ENCODE measurements at places on chromosomes 5 and 9.

- DNase-seq = no peak
Measured at GRCh38 chr5:156476678-156477077, 149.7 kb downstream of the SGCD start.

DNA sequence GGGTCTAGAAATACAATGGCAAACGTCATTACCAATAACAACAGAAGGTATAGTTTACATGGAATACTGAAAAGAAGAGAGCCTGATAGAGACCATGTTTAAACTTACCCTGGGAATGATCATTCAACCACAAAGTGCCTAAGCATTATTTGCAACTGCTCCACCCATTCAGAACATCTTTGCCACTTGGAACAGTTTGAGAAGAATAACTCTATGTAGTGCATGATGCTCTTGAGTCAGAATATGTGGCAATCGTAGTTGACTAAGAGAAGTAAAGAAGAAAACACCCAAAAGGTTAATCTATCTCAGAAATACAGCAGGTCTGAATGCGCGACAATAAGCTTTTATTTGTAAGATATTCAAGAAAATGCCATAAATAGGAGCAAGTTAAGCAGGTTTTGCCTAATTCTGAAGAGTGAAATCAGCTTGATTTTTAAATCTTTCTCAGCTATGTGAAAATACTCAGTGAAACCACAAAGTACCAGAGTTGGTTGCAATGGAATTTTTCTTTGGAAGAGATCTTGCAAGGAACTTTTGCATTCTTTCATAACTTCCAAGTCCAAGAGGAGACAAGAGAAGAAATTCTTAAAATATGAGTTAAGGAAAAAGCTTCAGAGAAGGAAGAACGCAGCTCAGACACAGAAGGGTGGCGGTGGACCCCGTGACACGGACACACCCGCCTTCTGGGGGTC is 64.3 kb downstream of the HABP4 start:
- DNase-seq = no peak

GRCh38 chr9:38110476-38110875 is 41.4 kb upstream of the SHB start:
- no peak for DNase-seq

DNA sequence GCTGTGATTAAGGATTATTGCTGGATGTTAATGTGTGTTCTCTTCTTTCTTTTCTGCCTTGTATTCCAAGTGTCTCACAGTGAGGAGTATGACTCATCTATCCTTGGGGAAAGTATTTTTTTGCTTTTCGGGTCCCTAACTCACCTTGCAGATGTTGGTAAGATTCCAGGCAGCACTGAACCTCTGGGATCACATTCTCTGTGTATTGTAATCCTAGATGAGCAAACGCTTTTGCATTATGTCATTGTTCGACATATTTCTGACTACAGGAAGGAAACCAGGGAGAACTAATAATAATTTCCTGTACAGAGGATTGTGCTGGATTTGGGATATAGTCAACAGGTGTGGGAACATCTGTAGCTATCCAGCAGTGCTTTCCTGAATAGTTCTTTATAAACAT is 246.1 kb upstream of the TUT7 start:
- DNase-seq = no peak

GRCh38 chr5:140328036-140328764 is 18.2 kb downstream of the HBEGF start:
- DNase-seq = no peak

Measured in mesothelial cell of epicardium (in vitro differentiated cells).